ENCODE measurements at places on chromosomes 2 and 18.

- peak; percentile 77 for DNase-seq
These were observed 20.3 kb downstream of the TRAPPC12 start for GRCh38 chr2:3399829-3400228.

DNA sequence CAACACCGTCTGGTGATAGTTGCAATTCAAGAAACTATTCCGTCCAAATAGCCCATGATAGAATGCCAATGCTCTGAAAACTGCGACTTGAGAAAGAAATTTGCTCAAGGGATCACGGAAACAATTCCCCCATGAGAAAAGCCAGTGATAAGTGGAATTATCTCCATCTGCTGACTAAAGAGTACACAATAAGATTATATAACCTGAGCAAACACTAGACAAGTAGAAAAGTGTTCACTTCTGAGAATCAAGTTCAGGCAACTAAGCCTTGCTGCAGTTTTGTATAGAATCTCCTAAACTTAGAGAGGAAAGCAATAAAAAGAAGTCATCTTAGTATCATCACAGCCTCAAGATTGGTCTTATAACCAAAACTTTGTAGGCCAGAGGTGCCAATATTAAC is 336.3 kb upstream of the NRXN1 start:
- no peak for DNase-seq

DNA sequence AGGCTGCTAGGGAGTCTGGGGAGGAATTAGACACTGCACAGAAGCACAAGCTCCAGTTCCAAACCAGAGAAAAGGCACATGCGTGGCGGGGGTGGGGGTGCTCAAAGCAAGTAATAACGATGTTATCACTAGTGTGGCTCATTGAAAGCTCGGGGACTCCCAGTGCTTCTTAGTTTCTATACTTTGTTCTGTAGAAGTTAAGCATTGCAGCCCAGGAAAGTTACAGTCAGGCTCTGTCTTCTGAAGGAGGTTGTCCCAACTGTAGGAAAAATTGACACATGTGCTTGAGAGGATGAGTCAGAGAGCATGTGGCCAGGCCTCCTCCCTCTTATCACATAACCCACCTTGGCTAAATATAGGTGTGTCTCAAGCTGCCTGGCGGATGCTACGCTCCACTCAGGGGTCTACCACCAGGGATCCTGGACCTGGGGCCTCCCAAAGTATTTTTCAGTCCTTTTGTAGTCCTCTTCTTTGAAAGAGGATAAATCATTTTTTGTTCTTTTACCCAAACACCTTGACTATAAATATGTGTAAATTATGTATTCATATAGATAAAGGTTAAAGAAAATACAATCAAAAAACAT is 3.8 kb downstream of the GALNT5 start:
- DNase-seq, result no peak

GRCh38 chr2:40346535-40347354 is 105.1 kb downstream of the SLC8A1 start:
- DNase-seq, result no peak

GRCh38 chr2:3572620-3573019 is 2.4 kb upstream of the RPS7 start:
- no peak for DNase-seq

GRCh38 chr2:31081492-31081891 is 56.7 kb downstream of the GALNT14 start:
- no peak for DNase-seq

DNA sequence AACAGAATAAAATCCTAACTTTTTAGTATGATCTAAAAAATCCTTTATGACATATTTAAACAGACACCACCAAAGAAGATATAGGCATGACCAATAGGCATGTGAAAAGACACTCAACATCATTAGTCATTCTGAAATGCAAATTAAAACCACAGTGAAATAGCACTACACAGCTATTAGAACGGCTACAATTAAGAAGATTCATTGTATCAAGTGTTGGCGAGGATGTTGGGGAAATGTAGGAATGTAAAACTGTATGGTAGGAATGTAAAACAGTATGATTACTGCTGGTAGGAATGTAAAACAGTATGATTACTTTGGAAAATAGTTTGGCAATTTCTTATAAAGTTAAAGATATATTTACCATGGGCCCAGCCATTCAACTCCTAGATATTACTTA is 253.3 kb upstream of the TCF4 start:
- no peak for DNase-seq

GRCh38 chr2:66509326-66509811 is 74.4 kb downstream of the MEIS1 start:
- no peak for DNase-seq

DNA sequence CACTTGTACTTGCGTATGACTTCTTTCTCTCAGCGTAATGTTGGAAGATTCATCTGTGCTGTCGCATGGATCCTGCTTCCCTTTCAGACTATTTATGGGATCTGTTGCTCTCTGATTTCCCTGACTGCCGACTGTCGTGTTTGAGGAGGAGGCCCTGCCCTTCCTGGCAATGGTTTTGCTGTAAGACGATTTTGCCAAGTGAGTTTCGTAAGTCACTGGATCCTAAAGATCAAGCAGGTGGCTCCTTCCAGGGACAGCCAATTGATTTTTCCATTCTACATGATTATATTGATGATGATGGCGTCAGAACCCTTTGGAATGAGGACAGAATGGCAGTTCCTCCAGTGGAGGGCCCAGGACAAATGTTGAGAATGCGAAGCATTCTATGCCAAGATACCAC is 8.7 kb upstream of the B3GNT2 start:
- DNase-seq, result no peak

DNA sequence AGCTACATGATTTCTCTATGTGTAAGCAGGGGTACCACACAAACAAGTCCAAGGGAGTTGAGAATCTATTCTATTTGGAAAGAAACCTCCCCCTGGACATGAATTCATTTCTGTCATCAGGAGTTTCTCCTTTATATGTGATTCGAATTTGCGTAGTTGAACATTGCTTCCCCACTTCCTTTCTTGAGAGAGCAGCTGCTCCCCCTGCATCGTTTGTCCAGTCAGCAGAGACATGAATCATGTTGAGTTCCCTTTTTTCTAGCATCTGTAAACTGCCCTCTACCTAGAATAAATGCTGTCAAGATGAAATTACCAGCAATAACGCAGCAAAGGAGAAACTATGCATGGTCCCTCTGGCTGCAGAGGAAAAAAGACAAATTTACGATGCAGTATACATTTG is 73.8 kb downstream of the KIF5C start:
- no peak for DNase-seq

DNA sequence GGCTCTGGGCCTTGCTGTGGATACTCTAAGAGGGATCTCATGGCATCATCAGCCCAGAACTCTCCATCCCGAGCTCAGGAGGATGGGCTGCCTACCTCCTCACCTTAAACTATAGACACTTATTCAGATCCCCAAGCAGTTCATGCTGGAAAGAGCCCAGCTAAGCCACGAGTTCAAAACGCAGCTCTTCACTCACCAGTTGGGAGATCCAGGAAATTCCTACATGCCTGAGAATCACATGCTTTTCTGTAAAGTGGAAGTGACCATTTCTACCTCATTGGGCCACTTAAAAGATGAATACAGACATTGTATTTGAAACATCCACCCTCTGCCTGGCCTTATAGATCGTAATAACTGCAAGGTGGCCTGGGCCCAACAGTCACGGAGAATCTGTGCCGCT is 6.6 kb downstream of the ATOH8 start:
- no peak for DNase-seq

GRCh38 chr2:105708697-105709096 is 36.0 kb upstream of the NCK2 start:
- no peak for DNase-seq

GRCh38 chr2:198127627-198128026 is 323.2 kb downstream of the PLCL1 start:
- DNase-seq, result peak; percentile 57

DNA sequence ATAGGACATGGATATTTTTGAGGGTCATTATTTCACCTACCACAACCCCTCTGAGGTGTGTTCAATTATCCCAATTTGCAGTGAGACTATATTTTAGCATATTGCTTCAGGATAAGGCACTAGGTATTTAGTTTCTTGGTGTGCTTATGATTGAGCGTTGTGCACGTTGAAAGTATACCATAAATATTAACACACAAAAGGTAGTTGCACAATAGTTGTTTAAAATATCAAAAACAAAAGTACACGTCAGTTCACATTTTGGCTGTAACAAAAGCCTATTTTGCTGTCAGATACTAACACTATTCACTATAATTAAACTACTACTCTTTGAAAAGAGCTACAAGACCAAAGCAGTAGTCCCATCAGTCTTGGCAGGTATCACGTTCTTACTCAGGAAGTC is 367.5 kb downstream of the DSC3 start:
- no peak for DNase-seq

DNA sequence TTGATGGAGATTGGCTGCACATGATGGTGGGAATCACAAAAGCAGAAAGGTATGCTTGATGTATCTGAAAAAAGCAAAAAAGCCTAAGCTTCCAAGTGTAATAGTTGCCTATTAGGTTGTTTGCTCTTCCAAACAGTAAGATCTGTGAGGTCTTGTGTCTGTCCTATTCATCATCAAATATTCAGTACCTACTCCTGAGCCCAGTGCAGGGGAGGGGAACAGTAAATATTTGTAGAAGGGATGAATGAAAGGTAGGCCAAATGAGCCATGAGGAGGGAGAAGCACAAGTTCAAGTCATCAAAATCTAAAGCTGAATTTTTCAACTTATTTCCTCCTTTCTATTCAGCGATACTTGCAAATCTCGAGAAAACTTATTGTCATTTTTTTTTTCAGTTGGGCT is 153.2 kb upstream of the ETAA1 start:
- DNase-seq, result no peak

- DNase-seq, result no peak
These were observed 39.3 kb downstream of the TSHZ1 start for GRCh38 chr18:75249672-75250470.

DNA sequence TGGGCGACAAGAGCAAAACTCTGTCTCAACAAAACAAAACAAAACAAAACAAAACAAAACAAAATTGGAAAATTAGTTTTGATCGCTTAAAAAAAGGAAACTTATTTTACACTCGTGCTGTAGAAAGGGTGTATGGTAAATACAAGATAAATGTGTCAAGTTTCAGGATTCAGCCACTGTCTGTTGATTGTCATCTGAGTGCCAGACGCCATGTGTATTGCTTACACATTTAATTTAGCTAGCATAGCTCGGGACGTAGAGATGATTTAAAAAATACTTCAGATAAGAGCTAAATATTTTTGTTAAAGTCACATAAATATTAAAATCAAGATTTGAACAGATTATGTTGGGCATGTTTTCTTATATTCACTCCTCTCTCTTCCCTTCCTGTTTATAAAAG is 568.1 kb upstream of the ZNF804A start:
- no peak for DNase-seq

GRCh38 chr2:190455358-190456095 is 47.4 kb downstream of the MFSD6 start:
- DNase-seq, result no peak

- no peak for DNase-seq
These were observed 93.0 kb downstream of the PID1 start for GRCh38 chr2:229178117-229178516.

GRCh38 chr2:74675090-74675489 is 21.0 kb downstream of the SEMA4F start:
- no peak for DNase-seq

GRCh38 chr2:36843838-36844237 is 122.5 kb downstream of the STRN start:
- DNase-seq, result no peak

- no peak for DNase-seq
These were observed 809.8 kb downstream of the RNF144A start for GRCh38 chr2:7726989-7727388.

- no peak for DNase-seq
These were observed 721 bp downstream of the ADAM17 start for GRCh38 chr2:9554921-9555296.

DNA sequence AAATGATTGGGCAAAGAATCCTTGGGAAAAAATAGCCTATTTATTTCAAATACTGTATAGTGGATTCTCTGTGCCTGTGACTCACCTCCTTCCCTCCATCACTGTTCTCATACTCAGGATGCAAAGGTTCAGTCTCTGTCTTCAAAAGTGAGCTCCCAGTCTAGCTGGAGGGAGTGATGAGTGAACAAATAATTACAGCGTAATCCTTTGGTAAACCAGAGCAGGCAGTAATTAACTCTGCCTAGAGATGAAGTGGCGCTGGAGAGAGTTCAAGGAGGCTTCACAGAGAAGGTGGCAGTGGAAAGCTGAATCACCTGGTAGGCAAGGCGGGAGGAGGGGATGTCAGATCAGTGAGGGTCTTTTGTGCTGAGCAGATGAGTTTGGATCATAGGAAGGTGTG is 6.5 kb downstream of the DGUOK start:
- DNase-seq, result no peak

DNA sequence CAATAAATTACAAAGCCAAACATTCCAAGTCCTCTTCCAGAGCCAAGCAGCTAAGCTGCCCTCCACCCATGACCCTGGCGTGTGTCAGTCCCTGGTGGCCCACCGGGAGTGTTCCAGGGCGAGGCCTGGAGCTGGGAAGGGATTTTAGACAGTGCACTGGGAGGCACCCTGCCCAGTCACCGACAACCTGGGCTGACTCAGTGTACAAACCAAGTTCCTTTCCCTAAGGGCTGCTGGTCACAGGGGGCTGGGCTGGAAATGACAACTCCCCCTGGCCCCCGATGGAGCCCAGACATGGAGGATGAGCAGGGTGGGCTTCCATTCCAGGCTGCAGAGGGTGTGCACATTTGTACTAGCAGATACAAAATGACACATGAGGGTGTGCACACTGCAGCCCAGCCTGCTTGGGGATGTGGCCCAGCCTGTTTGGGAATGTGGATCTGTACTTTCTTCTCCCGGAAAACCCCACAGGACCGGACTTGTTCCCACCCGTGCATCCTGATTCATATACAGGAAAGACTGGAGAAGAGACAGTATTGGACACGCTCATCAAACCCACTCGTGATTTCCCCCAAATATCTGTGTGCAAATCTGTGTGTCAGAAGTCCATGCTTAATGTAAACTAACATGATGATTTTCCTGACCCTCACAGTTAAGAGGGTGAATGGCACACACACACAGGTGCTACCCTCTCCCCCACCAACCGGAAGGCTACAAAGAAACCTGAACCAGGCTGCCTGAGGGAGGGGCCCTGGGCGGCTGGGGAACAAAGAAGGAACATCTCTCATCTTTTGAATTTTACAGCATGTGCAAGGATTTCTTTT is 58.9 kb downstream of the NDUFA10 start:
- no peak for DNase-seq

GRCh38 chr18:62426191-62426488 is 96.7 kb upstream of the ZCCHC2 start:
- DNase-seq, result no peak

DNA sequence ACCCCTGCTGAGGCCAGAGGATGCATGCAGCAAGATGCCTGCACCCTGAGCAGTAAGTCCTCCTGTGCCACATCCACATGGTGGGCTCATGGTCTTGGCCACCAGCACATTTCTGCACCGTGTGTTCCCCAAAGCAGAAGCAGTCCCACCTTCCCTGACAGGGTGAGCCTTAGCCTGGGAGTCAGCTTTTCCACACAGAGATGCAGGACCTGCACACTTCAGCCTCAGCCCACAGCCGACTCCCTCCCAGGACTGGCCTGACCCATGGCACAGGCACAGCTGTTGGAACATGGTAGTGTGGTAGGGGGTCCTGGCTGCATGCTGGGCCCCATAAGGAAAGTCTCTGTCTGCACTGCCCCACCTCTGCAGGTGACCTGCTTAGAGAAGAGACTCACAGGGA is 5.0 kb downstream of the SNED1 start:
- DNase-seq, result no peak
